GM23338 (cell line): ENCODE measurements at places on chromosomes 3 and 15. TPM values are rescaled to one million over a fixed set of nuclear protein-coding genes. Genes with fewer than 3 reads are reported as not detected.

Gene DPPA4
- total RNA-seq: 806 and 878 TPM in 2 replicates

Gene FETUB
- not detected in 2 replicates for total RNA-seq

DNA sequence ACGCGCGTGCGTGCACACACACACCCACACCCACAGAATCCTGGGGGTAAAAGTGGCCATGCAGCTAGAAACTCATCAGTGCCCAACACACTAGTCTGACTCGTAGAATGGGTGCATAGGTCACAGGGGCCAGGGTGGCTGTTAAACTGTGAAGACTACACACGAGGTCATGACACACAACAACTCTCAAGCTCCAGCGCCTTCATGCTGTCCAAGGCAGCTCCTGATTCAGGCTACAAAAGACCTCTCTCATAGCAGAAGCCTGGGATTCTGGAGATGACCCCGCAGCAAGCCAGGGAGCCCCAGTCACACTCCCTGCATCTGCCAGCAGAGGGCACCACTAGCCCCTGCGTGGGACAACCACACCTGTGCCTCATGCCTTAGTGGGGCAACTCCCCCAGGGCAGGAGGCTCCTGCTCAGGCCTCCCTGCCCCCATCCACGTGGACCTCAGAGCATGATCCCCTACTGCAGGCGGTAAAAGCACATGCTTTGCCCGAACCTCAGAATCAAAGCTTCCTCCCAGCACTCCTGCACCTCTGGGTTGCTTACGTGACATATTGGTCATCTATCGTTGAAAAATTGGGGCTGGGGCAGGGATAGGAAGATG, 93.1 kb downstream of the LRIG1 start:
- DNase-seq: peak; percentile 79

DNA sequence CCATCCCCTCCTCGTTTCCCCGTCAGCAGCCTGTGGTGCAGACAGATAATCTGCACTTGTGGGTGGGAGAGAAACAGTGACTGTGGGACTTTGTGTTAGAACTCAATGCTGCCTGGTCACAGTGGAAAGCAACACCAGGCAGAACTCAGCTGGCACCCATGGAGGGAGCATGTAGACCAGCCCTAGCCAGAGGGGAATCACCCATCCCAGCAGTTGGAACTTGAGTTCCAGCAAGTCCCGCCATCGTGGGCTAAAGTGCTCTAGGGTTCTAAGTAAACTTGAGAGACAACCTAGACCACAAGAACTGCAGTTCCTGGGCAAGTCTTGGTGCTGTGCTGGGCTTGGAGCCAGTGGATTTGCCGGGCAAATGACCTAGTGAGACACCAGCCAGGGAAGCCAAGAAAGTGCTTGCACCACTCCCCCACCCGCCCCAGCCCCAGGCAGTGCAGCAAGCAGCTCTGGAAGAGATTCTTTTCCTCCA, 24.4 kb downstream of the ISG20 start:
- DNase-seq: no peak

DNA sequence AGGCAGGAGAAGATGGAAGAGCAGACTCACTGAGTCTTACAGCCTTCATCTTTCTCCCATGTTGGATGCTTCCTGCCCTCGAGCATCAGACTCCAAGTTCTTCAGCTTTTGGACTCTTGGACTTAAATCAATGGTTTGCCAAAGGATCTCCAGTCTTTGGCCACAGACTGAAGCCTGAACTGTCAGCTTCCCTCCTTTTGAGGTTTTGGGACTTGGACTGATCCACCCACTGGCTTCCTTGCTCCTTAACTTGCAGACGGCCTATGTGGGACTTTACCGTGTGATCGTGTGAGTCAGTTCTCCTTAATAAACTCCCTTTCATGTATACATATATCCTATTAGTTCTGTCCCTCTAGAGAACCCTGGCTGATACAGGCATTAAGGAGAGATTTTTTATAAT, 62.4 kb upstream of the TNIK start:
- DNase-seq: no peak
